ENCODE measurements at places on chromosomes 1 and 21.

DNA sequence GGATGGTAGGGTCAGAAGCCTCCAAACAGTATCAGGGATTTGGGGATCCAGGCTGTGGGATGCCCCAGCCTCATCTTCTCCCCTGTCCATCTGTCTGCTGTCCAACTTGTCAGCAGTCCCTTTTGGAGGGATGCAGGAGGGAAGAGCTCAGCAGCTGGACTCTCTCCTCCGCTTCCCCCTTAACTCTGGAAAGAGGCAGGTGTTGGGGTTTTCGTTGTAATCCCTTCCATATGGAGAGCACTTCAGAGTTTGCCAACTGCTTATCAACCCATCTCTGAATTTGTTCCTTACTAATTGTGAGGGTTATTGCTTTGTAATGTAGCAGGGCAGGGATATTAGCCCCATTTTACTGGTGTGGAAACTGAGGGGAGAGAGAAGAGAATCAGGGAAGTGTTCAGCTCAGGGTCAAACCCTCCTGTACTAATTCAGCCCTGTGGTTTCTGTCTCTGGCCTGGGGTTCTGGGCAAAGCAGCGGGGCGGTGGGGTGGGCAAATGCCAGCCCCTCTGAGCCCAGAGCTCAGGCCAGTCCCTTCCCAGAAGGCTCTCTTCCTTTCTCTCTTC is 3.2 kb downstream of the CITED4 start:
- DNase-seq, result no peak

- no peak for DNase-seq
Observed at GRCh38 chr1:3847081-3847480, 9.9 kb downstream of the CEP104 start.

GRCh38 chr1:234500269-234500668 is 21.3 kb upstream of the TARBP1 start:
- no peak for DNase-seq

GRCh38 chr1:213050745-213051126 is 305 bp upstream of the RPS6KC1 start:
- DNase-seq, result no peak

DNA sequence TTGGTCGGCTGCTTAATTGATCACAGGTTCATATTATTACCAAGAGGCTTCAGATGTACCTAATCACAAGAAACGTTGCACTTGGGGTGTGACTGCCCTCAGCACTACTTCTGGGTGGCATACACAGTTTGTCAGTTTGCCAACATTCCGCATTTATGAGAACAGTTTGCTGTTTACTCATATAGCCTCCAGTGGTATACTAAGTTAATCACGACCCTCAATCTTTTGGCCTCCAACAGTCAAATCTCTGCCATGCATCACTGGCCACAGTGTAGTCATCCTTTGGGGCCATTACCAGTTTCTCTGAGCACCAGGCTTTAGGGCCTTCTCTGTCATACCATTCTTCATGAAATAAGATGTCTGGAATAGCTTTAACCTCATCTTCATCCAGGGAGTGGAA is 62.8 kb upstream of the BCL9 start:
- no peak for DNase-seq

DNA sequence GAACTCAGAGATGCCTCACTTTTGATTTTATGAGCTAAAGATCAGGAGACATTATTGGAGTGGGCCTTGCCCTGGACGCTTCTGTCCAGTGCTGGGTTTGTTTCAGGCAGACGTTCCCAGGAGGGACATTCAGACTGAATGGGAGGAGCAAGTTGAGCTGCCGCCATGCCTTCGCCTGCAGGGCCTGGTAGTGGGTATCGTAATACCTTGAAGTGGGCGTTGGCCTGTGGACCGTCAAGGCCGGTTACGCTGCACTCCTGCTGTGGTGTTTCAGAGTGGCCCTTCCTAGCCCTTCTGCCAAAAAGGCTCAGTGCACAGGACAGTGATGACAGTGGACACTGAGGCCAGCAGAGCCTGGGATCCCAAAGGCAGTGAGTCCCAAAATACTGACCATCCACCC is 1.6 kb downstream of the FAM3B start:
- no peak for DNase-seq

- DNase-seq, result no peak
Observed at GRCh38 chr1:41454406-41454805, 30.1 kb downstream of the EDN2 start.

DNA sequence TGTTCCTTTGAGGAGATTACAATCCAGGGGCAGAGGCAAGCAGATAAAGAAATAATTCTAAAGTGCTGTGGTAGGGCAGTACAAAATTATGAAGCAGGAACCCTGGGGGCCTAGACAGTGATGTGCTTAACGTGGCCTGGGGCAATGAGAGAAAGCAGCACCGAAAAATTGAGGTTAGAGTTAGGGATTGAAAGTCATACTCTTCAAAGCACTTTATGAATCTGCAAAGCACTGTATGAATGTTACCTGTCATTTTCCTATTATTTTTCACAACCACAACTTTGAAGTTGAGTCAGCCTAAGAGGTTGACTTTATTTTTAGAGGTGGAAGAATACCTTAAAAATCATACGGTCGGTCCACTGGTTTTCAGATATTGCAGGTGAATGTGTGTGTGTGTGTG is 183.4 kb upstream of the NFIA start:
- DNase-seq, result no peak

GRCh38 chr1:181412746-181413145 is 70.6 kb upstream of the CACNA1E start:
- no peak for DNase-seq

DNA sequence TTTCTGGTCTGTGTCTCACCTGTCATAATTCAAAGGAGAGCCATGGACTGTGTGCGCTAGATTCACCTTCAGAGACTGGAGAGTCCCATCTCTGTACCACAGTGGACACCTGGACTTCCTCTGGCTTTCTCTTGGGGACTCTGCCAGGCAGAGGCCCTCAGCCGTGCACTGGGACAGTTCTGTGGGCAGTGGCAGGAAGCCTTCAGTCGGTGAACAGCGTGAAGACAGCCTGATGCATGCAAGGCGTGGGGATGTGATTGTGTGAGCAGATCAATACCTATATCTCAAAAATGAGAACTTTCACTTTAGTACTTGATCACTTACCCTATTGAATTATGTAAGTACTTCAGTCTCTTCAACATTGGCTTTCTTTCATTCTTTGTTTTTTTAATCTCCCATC is 245.3 kb downstream of the DISC1 start:
- DNase-seq, result no peak

Data from NB4 (cell line).